IPS DF 6.9 (cell line): ENCODE measurements at places on chromosomes 2 and 18.

- DNase-seq = no peak
Observed at GRCh38 chr2:27727257-27727656, 44.3 kb upstream of the MRPL33 start.

DNA sequence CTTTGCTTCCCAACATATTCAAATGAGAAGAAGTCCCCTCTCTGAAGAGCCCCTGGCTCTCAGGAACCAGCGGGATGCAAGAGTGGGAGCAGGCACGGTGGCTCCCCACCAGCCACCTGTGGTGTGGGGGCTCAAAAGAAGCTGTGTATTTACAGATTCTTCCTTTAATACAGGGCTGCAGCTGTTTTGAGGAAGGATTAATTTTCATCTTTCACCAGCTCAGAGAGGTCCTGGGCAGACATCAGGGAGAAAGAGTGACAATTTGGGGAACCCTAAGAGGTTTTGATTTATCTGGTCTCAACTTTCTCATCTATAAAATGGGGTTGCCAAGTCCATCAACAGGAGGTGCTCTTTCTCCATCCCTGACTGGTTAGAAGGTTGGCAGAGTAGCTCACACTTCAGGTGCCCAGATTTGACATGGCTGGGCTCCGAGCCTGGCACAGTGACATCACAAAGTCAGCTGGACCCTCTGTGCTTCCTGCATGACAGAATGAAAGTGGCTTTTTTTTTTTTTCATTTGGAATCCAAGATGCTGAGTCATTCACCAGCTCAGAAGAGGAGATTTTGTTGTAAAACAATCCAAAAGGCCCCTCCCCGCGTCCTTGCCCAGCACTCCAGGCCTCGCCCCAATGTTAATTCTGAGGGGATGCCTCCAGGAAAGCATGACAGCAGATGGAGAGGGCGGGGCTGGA, 15.5 kb upstream of the SIX2 start:
- no peak for DNase-seq

GRCh38 chr2:144325086-144325485, 194.8 kb downstream of the ZEB2 start:
- no peak for DNase-seq

GRCh38 chr2:8427211-8427610, 254.6 kb upstream of the ID2 start:
- DNase-seq = no peak
